ENCODE measurements at places on chromosomes 12 and 14. TPM values are rescaled to one million over a fixed set of nuclear protein-coding genes. Genes with fewer than 3 reads are reported as not detected.

REP15 gene
- total RNA-seq = 0.25 TPM

CARMIL3 gene
- 0.83 TPM for total RNA-seq

AMHR2 gene
- not detected for total RNA-seq

DNA sequence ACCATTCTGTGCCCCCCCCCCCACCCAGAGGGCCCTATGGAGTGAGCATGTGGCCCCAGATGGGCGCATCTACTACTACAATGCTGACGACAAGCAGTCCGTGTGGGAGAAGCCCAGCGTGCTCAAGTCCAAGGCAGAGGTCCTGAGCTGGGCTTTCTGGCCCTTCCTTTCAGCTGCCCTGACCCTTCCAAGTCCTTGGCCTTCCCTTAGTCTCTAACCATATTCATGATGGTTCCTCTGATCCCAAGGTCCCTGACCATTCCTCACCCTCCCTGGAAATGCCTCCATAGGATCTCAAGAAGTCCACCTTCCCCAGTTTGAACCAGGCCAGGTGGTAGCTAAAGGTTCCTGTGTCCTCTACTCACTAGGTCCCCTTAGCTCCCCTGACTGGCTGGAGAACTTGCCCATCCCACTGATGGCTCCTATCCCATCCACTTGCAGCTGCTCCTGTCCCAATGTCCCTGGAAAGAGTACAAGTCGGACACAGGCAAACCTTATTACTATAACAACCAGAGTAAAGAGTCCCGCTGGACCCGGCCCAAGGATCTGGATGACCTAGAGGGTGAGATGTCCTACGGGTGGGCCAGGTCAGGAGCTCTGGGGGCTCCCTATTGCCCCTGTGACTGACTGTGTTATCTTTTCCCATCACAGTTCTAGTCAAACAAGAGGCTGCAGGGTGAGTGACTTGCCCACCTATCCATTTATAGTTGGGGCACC, 9.8 kb downstream of the PRPF40B start:
- DNase-seq = no peak
- H3K27ac ChIP-seq = no peak overlapping the region
- H3K36me3 ChIP-seq = no peaks in the 10 kb centered on the region
- no peak overlapping the region for H3K4me3 ChIP-seq
- no peaks in the 10 kb centered on the region for H3K27me3 ChIP-seq
- peaks cover 12% of the 10 kb centered on the region for H3K4me1 ChIP-seq

- H3K27me3 ChIP-seq = no peaks in the 10 kb centered on the region
- no peaks in the 10 kb centered on the region for H3K36me3 ChIP-seq
- no peaks in the 10 kb centered on the region for H3K4me1 ChIP-seq
- no peak overlapping the region for H3K27ac ChIP-seq
Observed at GRCh38 chr12:72792889-72793288, 520.7 kb downstream of the TRHDE start.

DNA sequence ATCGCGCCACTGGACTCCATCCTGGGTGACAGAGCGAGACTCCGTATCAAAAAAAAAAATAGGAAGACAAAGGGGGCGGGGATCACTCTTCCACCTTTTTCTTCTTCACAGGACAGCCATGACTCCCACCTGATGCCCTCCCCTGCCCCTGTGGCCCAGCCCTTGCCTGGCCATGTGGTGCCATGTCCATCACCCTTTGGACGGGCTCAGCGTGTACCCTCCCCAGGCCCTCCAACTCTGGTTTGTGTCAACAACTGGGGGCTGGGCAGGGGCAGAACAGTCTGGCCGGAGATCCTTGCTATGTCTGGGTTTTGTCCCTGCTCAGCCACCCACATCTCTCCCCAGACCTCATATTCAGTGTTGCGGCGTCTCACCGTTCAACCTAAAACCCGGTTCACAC, 5.8 kb downstream of the TROAP start:
- DNase-seq = no peak
- H3K27me3 ChIP-seq = peaks cover 19% of the 10 kb centered on the region
- H3K36me3 ChIP-seq = peaks cover 56% of the 10 kb centered on the region
- no peak overlapping the region for H3K4me3 ChIP-seq

GRCh38 chr12:11863478-11863906, 207.2 kb upstream of the BCL2L14 start:
- H3K36me3 ChIP-seq = peaks cover 77% of the 10 kb centered on the region
- no peak overlapping the region for H3K4me3 ChIP-seq
- H3K27me3 ChIP-seq = no peaks in the 10 kb centered on the region
- peaks cover 15% of the 10 kb centered on the region for H3K4me1 ChIP-seq
- DNase-seq = no peak

- H3K4me1 ChIP-seq = peaks cover 24% of the 10 kb centered on the region
- no peak for DNase-seq
- no peaks in the 10 kb centered on the region for H3K27me3 ChIP-seq
- H3K4me3 ChIP-seq = no peak overlapping the region
Observed at GRCh38 chr12:48123169-48123568, 4.0 kb downstream of the PFKM start.

DNA sequence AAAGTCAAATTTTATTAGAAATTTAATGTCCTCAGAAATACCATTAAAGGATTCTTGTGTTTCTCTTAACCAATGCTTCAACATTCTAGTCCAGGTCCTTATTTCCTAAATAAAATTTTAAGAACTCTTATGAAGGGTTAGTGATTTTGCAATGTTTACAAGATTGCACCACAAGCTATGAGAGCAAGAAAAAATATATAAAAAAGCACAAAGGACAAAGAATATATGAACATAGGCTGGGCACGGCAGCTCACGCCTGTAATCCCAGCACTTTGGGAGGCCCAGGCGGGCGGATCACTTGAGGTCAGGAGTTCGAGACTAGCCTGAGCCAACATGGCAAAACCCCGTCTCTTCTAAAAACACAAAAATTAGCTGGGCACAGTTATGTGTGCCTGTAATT, 7.7 kb downstream of the RACGAP1 start:
- no peak for DNase-seq
- peaks cover 45% of the 10 kb centered on the region for H3K4me1 ChIP-seq
- H3K4me3 ChIP-seq = no peak overlapping the region
- H3K27me3 ChIP-seq = no peaks in the 10 kb centered on the region
- no peak overlapping the region for H3K27ac ChIP-seq
